ENCODE measurements at places on chromosomes 2 and 18. TPM values are rescaled to one million over a fixed set of nuclear protein-coding genes. Genes with fewer than 3 reads are reported as not detected.

DNA sequence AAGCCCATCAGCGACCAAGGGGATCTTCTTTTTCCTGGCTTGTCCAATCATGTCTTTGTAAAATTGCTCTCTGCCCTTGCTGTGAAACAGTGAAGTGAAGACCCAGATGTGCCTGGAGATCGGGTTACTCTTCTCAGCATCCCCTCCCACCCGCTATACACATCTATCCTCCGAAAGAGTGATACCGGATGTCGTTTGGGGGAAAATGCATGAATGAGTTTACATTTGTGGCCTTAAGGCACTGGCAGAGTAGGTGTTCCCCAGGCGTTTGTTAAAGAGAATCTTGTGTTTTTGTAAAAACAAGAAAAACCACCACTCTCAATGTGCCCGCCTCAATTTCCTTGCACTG, 528.3 kb downstream of the CMPK2 start:
- no peak for DNase-seq

GRCh38 chr2:197713271-197713670, 8.1 kb downstream of the MARS2 start:
- no peak for DNase-seq

DNA sequence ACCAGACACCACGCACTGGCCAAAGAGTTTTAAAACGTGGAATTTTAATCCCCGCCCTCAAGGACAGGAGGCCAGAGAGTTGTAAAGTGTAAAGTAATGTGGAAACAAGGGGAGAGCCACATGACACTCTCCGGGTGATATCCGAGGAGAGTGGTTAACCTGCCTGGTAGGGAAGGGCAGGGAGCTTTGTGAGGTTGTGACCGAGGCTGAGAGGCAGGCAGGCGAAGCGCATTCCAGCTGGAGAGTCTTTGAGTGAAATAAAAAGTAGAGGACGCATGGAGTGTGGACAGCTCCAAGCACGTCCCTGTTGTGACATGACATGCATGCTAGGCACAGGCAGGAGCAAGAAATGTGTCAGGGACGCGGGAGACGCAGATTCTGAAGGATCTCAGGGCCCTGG, 539.5 kb downstream of the RNF144A start:
- no peak for DNase-seq

GRCh38 chr18:70423988-70424387, 135.1 kb downstream of the SOCS6 start:
- no peak for DNase-seq

DNA sequence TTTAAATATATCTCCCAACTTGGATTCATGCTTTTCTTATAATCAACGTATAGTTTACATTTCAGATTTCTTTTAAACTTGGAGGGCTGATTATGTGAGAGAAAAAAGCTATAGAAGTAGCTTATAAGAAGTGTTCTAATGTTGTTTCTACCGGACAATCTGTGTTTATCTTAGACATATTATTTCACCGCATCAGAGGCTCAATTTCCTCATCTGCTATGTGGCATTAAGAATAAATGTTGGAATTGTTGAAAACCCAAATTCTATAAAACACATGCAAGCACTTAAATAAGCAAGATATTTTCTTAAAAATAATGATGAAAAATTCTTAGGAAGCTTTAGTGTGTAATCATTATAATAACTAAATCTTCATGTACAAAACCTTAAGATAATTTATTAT, 407.9 kb downstream of the HRH4 start:
- peak; percentile 15 for DNase-seq

DNA sequence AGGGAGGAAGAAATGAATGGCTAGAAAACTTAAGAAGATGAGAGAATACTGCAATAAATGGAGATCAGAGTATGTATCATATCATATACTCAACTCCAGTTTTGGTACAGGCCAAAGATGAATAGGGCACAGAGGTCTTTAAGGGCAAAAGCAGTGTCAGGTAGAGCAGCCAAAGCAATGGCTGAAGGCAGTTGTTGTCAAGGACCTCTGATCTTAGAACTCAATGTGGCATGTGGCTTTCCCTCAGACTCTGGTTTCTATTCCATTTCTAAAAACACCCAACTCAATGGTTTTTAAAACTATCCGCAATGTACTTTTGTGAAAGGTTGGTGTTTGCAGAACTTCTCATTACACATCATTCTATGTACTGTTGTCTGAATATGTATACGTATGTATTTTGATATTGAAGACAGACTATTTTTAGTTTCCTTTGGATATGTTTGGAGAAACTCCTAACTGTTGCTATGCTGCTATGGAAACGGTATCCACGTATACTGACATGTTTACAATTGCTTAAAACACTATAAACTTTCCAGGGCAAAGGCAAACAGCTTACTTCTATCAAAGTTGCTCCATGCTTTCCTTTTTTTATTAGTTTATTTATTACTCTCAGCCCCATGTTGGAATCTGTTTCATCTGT, 58.1 kb upstream of the PELI1 start:
- peak; percentile 92 for DNase-seq

GRCh38 chr18:79681484-79682387, 2.1 kb downstream of the CTDP1 start:
- DNase-seq, result no peak

DNA sequence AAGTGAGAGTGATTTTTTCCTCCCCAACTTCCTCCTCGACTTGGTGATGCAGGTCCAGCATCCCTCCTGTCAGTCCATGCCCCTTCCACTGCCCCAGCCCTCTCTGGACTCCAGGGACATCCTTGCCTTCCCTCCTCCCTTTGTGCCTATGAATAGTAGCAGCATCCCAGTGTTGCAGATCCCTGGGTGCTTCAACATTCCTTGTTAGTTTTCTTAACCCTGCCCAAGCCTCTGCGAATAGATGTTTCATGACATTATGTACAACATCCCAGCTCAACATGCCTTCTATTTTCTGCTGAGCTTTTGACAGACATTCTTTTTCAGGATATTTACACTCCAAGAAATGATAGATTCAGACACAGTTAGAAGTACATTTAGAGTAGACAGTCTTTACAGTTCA, 35.3 kb upstream of the CCDC150 start:
- no peak for DNase-seq

DNA sequence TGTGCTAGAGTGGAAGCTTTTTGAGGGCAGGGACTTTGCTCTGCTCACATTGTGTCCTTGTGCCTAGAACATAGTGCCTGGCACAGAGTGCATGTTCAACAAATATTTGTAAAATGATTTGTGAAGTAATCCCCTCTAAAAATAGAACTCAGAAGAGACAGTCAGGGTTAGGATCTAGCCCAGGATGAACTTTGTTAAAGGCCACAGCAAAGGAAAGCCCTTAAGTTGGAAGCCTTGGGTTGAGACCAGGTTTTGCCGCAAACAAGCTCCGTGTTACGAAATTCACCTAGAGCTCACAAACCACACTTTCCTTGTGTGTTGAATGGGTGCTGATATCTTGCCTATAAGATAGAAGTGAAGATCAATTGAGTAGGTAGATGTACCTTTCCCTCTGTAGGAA, 84.2 kb downstream of the SETBP1 start:
- DNase-seq, result no peak

- DNase-seq, result no peak
Observed at GRCh38 chr2:118312969-118313756, 224.9 kb downstream of the INSIG2 start.

DNA sequence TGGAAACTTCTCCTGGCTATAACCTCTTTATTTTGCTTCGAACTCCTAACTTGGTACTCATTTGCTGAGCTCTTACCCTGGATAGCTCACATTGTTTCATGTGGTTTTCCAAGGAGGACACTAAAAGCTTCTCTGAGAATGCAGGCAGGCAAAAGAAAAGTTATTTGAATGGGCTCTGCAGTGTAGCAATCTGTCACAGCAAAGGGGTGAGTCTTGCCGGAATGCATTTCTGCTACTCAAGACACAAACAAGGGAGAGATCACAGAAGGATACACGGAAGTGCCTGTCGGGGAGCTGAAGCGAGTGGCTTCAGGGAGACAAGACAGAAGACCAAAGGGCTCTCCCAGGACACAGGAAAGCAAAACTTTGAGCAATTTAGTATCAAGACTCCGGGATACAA, 265.4 kb downstream of the SS18 start:
- DNase-seq, result no peak

DNA sequence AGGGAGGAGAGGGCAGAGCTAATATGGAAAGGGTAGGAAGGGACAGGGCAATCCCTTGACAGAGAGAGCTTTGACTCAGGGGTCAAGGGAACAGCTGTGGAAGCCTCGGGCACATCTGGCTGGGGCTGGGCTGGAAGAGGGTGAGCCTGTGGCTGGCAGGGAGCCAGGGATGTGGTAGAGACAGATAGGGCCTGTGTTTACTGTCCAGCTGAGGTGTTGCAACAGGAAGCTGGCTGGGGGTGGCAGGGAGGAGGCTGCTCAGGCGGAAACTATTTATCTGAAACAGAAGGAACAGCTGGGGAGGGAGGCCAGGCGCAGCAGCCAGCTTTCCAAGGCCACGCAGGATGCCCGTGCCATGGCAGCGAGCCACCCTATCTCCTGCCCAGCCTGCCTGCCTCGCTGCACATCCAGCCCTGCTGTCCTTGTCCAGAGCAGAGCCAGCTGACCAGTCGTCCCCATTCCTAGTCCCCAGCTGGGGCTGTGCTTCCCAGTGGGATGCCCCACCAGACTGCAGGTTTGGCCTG, 264.7 kb downstream of the CYP26B1 start:
- peak; percentile 59 for DNase-seq

DNA sequence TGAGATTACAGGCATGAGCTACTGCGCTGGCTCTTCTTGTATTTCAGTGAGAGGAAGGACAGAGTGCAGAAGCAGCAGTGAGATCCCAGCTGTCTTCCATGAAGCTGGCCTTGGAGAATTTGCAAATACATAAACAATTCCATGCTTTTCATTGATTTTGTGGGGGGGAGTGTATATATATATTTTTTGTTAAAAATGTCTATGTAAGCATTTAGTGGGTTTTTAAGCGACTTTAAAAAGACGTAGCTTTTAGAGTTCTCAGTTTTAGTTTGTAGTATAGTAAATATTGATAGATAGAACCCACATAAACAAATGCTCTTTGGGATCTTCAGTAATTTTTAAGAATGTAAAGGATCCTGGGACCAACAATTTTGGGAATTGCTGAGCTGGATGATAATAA, 6.3 kb downstream of the RBFA start:
- no peak for DNase-seq

- no peak for DNase-seq
Observed at GRCh38 chr2:206263959-206264603, 10.4 kb upstream of the ZDBF2 start.

DNA sequence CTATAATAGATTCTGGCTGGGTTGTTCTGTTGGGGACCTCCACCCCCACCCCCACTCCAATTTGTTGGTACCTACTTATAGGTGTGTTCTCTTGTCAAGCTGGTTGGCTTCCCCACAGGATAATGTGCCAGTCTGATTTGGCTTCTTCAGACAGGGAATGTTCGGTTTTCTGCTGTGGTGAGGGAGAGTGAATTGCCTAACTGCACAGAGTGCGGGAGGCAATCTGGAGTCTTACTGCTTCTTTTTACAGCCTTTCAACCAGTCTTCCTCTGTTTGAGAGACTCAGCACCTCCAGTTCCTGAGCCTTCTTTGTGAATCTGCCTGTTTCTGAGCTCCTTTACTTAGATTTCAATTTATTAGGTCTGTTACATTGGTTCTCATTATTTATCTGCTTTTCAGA, 27.4 kb upstream of the SNORC start:
- DNase-seq, result no peak

DNA sequence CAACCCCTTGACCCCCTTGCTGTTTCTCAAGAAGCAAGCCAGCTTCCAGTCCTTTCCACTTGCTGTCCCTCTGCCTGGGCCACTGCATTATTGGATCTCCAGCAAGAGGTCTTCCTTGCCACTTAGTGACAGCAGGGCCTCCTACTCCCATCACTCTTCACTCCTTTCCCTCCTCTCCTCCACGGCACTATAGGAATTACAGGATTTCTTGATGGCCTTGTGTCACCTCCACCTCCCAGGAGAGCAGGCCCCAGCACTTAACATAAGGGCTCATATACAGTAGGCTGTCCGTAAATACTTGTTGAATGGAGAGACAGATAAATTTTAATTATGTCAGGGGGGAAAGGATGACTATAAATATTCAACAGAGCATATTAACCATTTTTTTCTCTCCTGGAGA, 129.4 kb downstream of the SP3 start:
- DNase-seq, result no peak

DNA sequence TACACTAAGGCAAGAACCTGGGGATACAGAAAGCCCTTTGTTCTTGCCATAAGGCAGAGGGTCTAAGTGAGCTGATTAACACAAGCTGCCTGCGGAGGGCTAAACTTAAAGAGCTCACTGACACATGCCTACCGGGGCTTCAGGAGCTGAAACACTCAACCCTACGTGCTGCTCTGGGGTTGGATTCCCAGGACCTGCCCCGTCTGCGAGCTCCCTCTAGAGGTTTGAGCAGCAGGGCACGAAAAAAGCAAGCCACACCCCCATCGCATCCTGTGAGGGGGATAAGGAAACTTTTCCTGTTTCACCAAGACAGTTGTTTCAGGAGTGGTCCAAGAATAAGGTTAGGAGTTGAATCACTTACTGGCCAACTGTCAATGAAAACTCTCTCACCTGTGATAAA, 562.1 kb downstream of the TMX3 start:
- DNase-seq, result no peak

GRCh38 chr2:54015798-54016699, 45.3 kb upstream of the PSME4 start:
- peak; percentile 8 for DNase-seq

DNA sequence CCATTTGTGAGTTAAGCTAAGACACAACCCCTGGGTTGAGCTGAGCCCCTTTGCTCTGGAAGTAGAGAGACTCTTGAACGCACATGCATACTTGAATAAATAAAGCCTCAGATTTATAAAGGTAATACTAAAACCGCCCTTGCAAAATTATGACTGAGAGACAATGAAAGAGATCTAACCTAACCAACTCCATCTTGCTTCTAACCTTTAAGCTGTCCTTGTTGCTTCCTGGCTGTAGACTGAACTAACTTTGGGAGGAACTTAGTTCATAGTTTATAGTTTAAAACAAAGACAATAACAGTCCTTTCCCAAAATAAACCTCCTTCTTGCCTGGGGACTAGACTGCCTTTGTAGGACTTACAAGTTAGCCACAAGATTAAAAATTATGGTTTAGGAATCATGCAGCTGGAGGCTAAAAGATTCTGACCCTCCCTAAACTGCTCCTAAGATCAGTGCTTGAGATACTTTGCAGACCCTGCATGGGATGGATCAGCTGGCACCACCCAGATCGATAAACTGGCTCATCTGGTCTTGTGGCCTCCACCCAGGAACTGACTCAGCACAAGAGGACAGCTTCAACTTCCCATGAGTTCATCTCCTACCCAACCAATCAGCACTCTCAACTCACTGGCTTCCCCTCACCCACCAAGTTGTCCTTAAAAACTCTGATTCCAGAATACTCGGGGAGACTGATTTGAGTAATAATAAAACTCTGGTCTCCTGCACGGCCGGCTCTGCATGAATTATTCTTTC, 240.2 kb upstream of the SLC14A2 start:
- DNase-seq, result no peak

- no peak for DNase-seq
Observed at GRCh38 chr2:156675896-156676295, 239.7 kb downstream of the GPD2 start.

Gene SP140L
- 18.7 TPM for polyA plus RNA-seq

Gene USP14
- polyA plus RNA-seq, result 48.5 TPM

Gene MREG
- 12.4 TPM for polyA plus RNA-seq

Gene KLHL30
- polyA plus RNA-seq, result 0.19 TPM

Gene CFAP221
- polyA plus RNA-seq, result 13.4 TPM

Gene NT5DC4
- not detected for polyA plus RNA-seq

Gene CYS1
- 15.6 TPM for polyA plus RNA-seq

Gene BCL11A
- 29.9 TPM for polyA plus RNA-seq
